Kasumi-1 (cell line): ENCODE measurements at places on chromosomes 11 and 22.

GRCh38 chr11:85299258-85299942, 327.7 kb downstream of the DLG2 start:
- DNase-seq, result no peak

DNA sequence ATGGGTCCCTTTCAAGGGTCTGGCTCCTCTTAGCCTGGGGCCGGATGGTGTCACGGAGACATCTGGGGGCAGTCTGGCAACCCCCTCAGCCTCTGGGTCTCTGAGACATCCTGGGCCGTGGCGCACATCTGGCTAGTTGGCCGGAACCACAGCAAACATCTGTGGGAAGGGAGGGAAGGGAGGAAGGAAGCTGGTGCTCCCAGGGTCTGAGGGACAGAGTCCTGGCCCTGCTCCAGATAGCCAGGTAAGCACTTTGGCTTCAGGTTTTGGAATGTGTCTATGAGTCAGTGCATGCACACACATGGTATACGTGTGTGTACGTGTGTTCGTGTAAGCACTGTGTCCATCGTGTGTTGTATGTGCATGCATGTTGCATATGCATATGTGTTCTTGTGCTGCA, 225.1 kb downstream of the MN1 start:
- DNase-seq, result no peak

GRCh38 chr11:61034111-61034510, 62.6 kb downstream of the CD6 start:
- DNase-seq, result no peak

- DNase-seq, result no peak
Observed at GRCh38 chr11:111642542-111642941, 40.3 kb downstream of the SIK2 start.

- no peak for DNase-seq
Observed at GRCh38 chr22:44084044-44084772, 60.1 kb downstream of the PARVB start.

GRCh38 chr22:29256606-29257325, 11.0 kb downstream of the RHBDD3 start:
- no peak for DNase-seq

DNA sequence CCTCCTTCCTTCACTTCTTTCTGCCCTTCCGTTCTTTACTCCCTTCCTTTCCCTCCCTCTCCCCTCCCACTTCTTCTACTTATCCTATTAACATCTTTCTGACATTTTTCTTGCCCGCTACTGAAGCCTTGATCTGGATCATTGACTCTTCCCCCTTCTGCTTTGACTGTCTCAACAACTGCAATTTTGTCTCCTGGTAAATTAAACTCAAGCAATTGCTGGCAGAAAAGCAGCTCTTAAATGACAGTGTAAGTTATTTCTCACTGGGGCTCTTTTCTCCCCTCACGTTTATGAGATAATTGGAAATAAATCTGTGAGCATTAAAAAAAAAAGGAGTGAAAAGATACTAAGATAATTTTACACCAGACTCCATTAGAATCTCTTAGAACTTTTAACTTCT, 120.0 kb downstream of the SLC17A6 start:
- DNase-seq, result no peak
